Left lobe of liver (tissue), 2 donors: ENCODE measurements at places on chromosomes 3 and 15. TPM values are rescaled to one million over a fixed set of nuclear protein-coding genes. Genes with fewer than 3 reads are reported as not detected.
A peak's percentile ranks its signal among the peaks of the same experiment; 100 is the strongest.

GRCh38 chr15:63809452-63809851 lies 24.3 kb downstream of the HERC1 start:
- no peak for DNase-seq

DNA sequence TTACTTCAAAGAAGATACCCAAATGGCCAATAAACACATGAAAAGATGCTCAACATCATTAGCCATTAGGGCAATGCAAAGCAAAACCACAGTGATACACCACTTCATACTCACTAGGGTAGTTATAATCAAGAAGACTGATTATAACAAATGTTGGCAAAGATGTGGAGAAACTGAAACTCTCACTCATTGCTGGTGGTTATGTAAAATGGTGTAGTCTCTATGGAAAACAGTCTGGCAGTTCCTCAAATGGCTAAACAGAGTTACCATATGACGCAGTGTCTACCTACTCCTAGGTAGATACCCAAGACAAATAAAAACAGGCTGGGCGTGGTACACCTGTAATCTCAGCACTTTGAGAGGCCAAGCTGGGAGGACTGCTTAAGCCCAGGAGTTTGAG lies 3.5 kb upstream of the ZFAND6 start:
- DNase-seq: no peak

DNA sequence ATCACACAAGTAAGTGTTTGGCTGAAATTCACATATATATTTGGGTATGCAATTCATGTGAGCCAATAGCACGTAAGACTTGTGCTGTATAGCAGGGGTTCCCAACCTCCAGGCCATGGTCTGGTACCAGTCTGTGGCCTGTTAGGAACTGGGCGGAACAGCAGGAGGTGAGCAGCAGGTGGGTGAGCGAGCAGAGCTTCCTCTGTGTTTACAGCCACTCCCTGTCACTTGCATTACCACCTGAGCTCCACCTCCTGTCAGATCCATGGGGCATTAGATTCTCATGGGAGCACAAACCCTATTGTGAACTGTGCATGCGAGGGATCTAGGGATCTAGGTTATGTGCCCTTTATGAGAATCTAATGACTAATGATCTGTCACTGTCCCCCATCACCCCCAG lies 59.7 kb downstream of the MAP3K13 start:
- DNase-seq: no peak

- no peak for DNase-seq
These were observed 56.1 kb downstream of the CACNA2D2 start for GRCh38 chr3:50447290-50447840.

- no peak for DNase-seq
These were observed 68.5 kb downstream of the TMCO5A start for GRCh38 chr15:38002883-38003477.

DNA sequence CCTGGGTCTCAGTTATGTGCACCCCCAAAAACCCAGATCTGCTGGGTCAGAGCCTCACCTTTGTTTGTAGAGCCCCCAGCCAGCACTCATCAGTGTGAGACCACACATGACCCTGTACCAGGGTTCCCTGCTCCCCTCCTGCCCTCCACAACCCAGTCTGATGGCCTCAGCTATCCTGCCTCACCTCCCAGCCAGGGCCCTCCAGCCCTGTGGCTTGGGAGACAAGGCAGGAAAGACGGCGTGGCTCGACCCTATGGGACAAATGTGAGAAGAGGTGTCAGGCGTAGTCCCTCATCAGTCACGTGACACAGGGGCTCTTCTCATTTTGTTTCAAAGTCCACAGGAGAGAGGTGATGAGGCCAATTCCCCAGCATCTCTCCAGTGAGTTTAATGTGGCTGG lies 28.3 kb upstream of the PRR23E start:
- no peak for DNase-seq

GRCh38 chr3:25468866-25469319 lies 40.8 kb downstream of the RARB start:
- DNase-seq: no peak

DNA sequence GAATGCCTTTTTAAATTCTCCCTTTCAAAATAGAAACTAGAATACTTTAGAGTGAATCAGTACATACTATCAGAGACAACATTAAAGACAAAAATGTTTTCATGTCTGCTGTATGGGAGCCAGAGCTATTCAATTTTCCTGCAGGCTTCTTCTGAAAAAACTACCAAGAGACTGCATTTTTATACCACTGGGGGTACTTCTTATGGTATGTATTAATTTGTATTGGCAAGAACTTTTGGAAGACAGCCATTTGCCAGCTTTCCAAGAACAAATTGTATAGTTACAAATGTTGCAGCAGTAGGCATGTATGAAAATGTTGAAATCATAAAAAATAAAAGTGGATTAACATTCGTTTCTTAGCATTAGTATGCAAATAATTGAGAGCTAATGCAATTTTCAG lies 1010.0 kb upstream of the CADM2 start:
- DNase-seq: no peak

GRCh38 chr3:77618686-77619085 lies 578.8 kb downstream of the ROBO2 start:
- DNase-seq: no peak

DNA sequence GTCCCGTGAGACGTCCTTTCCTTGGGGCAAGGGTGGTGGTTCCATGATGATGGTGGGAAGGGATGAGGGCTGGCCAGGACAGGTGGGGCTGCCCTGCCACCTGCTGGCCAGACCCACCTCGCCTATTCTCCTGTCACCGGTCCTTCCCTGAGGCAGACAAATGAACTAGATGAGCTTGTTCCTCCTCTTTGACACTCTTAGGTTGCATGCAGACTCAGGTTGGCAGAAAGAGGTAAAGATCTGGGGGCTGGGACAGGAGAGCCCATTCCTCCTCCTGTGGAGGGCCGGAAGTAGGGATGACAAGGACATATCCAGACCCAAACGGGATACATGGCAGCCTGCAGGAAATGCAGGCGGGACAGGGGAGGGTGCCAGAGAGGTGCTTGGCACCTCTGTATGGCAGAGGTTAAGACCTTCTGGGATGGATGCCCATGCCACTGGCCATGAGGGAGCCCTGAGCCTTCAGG lies 38.6 kb downstream of the ACSBG1 start:
- DNase-seq: peak; percentile 56

DNA sequence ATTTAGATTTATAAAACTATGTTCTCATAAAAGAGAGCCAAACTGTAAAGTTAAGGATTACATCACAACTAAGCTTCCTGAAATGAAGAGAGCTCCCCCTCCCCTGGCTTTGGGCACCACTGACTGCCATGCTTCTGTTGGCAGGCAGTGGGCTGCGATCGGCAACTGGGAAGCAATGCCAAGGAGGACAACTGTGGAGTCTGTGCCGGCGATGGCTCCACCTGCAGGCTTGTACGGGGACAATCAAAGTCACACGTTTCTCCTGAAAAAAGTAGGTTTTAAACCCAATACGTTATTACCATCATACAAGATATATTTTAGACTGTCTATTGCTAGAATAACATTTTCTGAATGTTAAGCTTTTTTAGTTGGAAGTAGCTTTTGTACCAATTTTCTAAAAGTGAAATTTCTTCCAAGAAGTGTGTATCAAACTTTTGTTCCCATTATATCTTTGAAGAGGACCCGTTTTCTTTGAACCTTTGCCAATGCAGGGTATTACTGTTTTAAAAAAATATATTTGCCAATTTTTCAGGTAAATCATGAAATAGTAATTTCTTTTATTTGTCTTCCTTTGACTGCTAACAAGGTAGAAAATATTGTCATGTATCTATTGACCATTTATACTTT lies 184.1 kb downstream of the ADAMTSL3 start:
- no peak for DNase-seq

DNA sequence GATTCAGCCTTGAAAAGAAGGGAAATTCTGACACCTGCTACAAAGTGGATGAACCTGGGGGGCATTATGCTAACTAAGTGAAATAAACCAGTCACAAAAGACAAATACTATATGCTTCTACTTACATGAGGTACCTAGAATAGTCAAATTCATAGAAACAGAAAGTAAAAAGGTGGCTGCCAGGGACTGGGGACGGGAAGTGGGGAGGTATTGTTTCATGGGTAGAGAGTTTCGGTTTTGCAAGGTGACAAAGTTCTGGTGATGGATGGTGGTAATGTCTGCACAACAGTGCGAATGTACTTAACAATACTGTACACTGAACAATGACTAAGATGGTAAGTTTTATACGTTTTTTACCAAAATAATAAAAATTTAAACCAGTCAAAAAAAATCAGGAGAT lies 4.8 kb downstream of the IDH2 start:
- no peak for DNase-seq

DNA sequence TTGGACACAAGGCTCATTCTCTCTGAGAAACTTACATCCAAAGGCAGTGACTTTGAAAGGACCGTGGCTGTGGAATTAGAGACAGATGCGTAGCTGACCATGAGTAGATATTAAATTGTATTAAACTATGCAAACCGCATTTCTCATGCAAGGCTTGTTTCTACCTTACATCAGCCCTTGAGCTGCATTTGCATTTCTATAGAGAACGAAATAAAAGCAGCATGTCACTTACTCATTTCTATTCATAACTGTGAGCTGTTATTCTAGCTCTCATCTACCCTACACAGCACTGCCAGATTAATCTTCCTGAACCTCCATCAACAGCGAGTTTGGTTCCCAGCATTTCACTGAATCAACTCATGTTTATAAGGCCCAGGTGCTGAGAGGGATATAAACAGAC lies 72.3 kb downstream of the THSD4 start:
- DNase-seq: no peak

- DNase-seq: no peak
These were observed 872.3 kb downstream of the ROBO1 start for GRCh38 chr3:78895528-78895927.

GRCh38 chr3:46478341-46478740 lies 13.6 kb upstream of the LTF start:
- peak; percentile 34 for DNase-seq

DNA sequence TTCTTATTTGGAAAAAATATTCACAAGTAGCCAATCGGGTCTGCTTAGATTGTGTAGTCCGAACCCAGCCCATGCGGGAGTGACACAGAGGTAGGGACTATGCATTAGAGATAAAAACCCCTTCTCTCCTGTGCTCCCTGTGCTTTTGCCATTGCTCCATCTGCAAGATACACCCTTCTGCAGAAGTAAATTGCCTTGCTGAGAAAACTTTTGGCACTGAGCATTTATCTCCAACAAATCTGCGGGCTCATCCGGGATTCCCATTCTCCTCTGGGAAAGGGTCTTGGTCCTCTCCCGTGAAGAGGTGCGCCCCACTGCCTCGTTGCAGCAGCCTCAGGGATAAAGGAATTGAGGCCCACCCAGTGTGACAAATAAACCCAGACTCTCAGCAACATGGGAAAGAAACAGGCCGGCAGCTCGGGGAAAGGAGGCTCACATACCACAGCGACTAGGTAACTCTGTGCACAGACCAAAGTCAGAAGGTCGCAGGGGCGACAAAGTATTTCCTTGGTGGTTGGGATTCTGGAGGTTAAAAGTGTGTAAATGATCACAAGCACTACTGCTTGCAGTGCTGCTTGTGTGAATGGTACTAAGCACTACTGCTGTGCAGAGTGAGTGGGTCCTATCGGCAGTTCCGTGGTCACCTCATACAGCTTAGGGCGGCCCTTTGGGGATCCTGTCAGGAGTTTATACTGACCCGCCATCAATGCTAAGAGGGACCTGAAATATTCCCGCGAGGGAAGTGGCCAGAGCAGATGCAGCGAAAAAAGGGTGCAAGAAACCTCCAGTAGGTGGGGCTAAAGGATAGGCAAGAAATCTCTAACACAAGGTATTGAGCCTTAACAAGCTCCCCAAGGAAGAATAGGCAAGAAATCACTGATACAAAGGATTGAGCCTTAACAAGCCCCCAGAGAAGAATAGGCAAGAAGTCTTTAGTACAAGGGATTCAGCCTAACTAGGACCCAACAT lies 54.3 kb downstream of the GSK3B start:
- DNase-seq: no peak

DNA sequence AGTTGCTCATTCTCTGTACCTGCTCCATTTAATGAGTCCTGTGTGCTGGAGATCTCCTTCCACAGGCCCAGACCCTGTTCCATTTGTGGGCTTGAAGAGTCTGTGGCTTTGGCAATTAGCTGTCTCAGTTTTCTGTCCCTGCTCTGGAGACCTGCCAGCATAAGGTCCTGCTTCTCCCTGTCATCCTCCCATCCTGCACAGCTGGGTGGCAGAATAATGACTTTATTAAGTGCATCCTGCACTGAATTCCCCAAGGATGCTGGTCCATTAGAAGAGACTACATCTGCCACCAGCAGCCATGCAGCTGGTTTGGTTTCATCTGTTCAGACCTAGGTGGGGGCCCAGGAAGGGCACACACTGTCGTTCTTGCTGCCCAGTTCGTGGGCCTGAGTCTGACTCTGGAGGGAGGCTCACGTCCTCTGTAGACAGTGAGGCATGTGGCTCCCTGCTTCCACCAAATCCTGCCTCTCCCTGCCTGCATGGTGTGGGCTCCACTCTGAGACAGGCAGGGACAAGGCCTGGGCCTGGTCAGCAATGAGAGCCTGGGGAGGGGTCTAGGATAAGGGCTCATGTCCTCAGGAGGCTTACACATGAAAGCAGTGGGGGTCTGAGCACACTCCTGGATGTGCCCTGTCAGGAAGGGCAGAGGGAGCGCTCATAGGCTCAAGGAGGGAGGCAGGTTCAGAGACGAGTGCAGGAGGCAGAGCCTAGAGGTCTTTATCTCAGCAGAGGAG lies 78.4 kb upstream of the PRR23E start:
- no peak for DNase-seq

ADAMTS7 gene
- 0.86 TPM for total RNA-seq

GXYLT2 gene
- 0.20 TPM for total RNA-seq

FOXB1 gene
- total RNA-seq: not detected

CFAP20DC gene
- total RNA-seq: 1.2 TPM
